ENCODE measurements at places on chromosomes 12 and 14.

DNA sequence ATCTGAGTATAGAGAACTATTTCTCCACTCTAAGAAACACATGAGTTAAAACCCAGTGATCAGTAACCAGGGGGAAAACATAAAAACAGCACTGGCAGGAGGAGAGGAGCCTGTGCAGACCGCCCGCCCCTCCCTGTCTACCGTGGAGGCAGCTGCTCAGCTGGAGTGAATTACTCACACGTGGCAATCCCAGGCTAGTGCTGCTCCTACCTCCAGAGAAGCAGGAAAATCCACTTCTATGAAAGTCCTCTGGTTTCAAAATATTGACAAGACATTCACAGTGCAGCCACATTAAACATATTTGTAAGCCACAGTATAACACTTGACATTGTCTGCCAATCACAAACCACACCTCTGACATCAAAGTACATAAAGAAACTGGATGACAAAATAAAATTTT is 16.7 kb downstream of the TMEM132D start:
- no peak for DNase-seq

DNA sequence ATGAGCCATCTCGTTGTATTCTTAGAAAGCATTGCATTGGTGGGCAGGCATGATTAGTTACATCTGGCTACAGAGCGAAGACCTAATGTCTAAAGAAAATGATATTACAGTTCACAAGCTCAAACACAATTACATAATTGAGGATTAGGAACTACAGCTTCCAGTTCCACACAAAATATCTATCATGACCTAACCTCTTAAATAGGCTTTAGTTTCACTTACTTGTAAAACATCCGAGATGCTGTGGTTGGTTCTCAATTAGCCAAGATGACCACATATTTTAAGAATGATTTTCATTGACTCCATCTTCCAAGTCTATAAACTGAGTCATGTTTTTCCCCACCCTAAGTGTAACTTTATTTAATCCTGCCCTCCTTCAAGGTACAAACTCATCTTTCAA is 69.5 kb downstream of the LRIG3 start:
- no peak for DNase-seq

DNA sequence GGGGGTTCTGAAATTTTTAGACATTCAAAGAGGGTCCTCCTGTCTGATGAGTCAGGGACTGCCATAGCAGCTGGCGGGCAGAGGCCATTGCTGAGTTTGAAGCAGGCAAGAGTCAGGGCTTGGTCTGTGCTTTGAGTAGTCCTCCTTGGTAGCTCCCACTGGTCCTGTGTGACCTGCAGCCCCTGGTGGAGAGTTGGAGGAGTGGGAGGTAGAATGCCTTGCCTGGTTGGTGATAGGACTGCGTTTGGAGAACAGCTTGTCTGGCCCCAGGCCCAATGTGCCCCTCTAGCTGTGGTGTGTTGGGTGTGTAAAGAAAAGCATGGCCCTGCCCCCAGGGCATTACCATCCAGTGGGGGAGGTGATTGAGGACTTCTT is 116.7 kb downstream of the BEGAIN start:
- no peak for DNase-seq

DNA sequence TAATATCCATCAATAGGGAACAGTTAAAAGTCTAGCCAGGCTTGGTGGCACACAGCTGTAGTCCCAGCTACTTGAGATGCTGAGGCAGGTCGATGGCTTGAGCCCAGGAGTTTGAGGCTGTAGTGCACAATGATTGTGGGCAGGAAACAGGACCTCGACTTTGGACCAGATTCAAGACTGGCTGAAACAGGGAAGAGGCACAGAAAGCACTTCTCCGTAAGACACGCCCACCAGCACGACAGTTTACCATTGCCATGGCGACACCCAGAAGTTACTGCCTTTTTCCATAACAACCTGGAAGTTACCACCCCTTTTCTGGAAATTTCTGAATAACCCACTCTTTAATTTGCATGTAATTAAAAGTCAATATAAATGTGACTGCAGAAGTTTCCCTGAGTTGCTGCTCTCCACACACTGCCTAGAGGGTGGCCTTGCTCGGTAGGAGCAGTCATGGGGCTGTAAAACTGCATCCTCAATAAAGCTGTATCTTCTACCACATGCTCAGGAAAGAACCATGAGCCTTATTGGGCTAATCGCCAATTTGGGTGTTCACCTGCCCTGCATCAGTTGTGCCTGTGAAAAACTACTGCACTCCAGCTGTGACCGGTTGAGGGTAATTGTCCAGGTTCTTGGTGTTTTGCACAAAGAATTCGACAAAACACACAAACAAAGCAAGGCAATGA is 4.6 kb upstream of the LRRC23 start:
- no peak for DNase-seq

- no peak for DNase-seq
These were observed 14.4 kb downstream of the TEAD4 start for GRCh38 chr12:2973566-2973965.

GRCh38 chr12:47939009-47939601 is 24.3 kb upstream of the TMEM106C start:
- no peak for DNase-seq

- DNase-seq: no peak
These were observed 331.4 kb downstream of the TMTC2 start for GRCh38 chr12:83018088-83018487.

DNA sequence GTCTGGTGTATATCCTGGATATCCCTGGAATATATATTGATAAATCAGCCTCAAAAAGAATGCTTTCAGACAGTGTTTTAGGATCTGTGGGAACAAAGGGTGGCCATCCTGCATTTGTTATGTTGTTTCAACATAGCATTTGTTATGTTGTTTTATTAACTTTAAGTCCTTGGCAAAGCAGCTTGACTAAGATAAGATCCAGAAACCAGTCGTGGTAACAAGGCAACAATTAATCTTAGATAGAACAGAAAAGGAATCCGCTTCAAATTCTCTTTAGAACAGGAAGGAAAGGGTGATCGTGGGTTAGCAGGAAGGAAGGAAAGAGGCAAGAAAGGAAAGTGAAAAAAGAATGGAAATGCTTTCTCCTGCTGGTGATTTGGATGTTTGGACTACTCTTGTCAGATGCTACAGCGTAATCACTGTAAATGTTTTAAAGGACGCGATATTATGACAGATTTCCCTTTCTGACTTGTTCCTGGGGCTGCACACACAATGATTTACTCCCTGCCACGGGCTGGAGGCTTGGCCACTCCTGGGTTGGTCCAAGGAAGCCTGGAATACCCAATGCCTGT is 443.3 kb downstream of the DPF3 start:
- no peak for DNase-seq

GRCh38 chr12:70415987-70416386 is 49.9 kb downstream of the KCNMB4 start:
- DNase-seq: no peak

Data from activated B cell treated with CpG ODN at 0.5 μM for 24 hours (primary cell).